Activated CD8-positive, alpha-beta memory T cell treated with anti-CD3 and anti-CD28 coated beads for 48 hours (primary cell): ENCODE measurements at places on chromosomes 5 and 9.

GRCh38 chr9:21549251-21549765 lies 67.2 kb upstream of the IFNE start:
- no peak for DNase-seq

DNA sequence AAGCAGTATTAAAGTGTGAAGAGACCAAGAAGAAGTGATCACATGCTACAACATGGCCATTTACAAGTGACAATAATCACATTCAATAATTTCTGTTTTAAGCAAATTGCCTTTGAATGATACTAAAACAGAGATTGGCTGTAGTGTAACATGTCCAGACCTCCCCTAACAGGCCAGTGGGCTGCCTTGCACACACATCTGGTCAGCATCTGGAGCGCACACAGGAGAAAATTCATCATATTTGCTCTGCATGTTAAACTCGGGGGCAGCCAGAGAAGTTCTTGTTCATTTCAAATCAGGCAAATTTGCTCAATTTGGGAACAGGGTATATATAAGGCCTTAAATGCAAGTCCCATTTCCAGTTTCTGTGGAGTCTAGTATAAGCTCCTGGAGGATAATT lies 111.1 kb upstream of the FBXL7 start:
- DNase-seq, result no peak

DNA sequence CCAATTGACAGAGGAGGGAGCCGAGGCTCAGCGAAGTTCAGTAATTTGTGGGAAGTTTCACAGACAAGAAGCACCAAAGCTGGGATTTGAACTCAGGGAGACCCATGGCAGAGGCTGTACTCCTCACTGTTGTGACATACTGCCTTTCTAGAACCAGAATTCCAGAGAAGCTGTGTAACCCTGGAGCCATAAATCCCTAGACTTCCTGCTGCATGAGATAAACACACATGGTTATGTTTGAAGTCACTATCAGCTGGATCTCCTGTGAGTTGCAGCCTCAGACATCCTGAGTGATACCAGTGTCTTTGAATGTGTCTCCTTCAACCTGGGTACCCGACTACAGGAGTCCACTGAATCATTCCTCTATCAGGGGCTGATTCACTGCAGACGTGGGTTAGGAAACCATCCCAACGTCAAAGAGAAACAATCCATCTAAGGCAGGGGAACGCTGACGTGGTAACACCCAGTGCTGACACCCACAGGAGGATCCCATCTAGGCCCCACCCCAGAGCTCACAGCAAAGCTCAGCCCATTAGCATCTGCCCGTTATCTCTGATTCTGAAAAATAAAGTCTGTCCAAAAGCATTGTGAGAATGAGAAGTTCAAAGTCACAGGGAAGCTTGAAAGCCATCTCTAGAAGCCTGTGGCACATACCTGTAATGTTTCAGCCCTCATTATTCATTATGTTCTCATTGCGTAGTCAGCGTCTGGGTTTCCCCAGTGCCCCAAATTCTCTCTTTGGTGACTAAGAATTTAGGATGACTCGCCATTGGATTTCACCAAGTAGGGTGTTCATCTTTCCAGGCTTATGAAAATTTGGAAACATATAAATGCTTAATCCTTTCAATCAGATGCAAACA lies 36.3 kb upstream of the BASP1 start:
- no peak for DNase-seq

DNA sequence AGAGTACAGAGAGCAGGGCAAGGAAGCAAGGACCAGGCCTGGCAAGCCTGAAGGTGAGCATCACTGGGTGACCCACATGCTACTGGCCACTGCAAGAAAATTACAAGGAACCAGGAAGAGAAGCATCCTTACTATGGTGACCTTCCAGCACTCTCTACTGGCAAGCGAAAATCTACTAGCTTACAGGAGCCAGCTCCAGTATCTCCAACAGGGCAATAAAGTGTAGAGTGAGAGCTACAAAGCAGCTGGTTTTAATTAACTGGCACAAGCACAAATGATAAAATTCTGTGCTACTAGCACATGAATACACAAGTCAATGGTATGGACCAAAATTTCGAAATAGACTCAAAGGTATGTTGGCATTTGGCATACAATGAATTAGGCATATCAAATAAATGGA lies 113.3 kb upstream of the CAST start:
- no peak for DNase-seq

GRCh38 chr9:79526149-79526672 lies 45.6 kb upstream of the TLE4 start:
- DNase-seq, result no peak
